ENCODE measurements at places on chromosomes 16 and 17.

- DNase-seq, result no peak
These were observed 37.0 kb upstream of the HAPSTR1 start for GRCh38 chr16:9054460-9054859.

- no peak for DNase-seq
These were observed 58.1 kb upstream of the CBFA2T3 start for GRCh38 chr16:89034971-89035668.

DNA sequence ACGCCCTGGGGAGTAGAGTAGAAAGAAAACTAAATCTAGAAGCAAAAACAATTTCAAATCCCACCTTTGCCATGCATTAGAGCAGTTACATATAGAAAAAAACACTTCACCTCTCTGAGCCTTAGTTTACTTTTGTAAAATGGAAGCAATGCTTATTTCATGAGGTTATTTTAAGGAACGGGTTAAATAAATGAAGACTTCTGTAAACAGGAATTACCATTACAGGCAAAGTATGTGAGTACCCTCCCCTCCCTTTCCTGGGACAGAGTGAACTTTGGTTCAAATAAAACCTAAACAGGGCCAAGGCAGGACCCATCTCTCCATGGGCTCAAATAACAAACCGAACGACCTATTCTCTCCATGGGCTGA is 4.5 kb upstream of the KRT15 start:
- no peak for DNase-seq

- DNase-seq, result no peak
These were observed 44.6 kb downstream of the STX8 start for GRCh38 chr17:9531034-9531433.

DNA sequence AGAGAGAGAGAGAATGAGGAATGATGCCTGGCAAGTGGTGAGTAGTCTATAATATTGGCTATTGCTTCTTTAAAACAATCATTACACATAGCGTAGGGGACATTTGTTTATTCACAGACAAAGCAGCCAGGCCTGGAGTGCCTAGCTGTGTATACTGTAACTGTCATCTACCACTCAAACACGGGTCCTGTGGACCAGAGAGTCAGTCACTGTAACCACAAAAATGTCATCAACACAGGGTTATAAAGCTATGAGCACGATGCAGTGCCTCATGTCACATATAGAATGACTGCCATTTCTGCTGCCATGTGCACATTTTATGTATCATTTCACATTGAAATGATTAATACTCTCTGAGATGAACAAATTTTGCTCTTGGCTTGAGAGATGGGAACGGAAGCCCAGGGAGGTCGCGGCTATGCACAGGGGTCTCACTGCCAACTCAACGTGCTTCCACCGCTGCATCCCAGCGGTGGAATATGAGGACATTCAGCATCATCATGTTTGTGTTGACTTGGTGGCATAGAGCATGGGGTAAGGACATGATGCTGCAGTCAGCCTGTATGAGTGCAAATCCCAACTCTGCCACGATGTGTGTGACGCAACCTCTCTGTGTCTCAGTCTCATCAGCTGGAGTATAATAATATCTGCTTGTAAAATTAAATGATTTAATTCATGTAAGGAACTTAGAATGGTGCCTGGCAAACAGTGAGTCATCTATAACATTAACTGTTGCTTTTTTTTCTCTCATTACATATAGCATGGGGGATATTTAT is 3.3 kb downstream of the MT1H start:
- DNase-seq, result no peak

- DNase-seq, result no peak
These were observed 266.3 kb downstream of the FOXL1 start for GRCh38 chr16:86844695-86845094.

- peak; percentile 44 for DNase-seq
These were observed 20.4 kb upstream of the YPEL2 start for GRCh38 chr17:59311051-59311468.

DNA sequence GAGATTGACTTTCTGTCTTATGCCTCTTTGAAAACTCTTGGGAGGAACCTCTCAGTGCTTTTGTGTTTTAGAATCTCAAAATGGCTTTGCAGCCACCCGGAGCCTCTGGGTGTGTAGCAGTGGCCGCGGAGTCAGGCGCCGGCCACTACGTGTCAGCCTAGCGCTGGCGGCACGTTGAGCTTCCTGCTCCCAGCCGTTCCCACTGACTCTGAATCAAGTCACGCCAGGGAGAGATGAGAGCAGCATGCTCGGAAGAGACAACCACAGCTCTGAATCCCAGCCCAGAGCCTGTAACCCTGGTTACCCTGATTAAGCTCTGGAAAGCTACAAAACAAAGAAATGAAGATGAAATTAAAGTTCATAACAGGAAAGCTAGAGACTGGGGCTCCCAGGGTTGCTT is 97.4 kb upstream of the CACNG5 start:
- no peak for DNase-seq

GRCh38 chr17:19978209-19978802 is 678 bp upstream of the AKAP10 start:
- no peak for DNase-seq

- peak; percentile 35 for DNase-seq
These were observed 31.4 kb upstream of the PMFBP1 start for GRCh38 chr16:72203401-72203800.

DNA sequence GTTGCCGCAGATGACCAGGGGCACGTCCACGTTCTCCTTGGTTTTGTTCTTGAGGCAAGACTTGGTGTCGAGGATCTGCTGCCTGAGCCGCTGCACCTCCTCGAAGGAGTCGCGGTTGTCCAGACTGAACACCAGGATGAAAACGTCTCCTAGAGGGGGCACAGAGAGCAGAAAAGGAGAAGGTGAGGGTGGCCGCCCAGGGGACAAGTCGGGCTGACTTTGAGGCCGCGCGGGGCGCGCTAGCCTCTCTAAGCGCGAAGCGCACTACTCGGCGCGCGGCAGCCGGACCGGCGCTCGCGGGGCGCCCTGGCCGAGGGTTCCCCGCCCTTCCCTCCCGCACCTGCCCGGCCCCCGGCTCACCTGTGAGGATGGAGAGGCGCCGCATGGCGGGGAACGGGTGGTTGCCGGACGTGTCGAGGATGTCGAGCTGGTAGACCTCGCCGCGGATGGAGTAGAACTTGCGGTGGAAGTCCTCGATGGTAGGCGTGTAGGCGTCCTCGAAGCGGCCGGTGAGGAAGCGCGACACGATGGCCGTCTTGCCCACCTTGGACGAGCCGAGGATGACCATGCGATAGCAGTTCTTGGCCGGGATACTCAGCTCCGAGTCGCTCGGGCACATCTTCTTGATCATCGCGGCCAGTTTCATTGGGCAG is 533 bp downstream of the RASD1 start:
- no peak for DNase-seq

GRCh38 chr17:57999496-58000017 is 7.5 kb downstream of the SRSF1 start:
- DNase-seq, result no peak

- no peak for DNase-seq
These were observed 22.4 kb upstream of the SCNN1B start for GRCh38 chr16:23279721-23280153.

GRCh38 chr16:53132406-53132805 is 77.6 kb downstream of the CHD9 start:
- DNase-seq, result no peak

DNA sequence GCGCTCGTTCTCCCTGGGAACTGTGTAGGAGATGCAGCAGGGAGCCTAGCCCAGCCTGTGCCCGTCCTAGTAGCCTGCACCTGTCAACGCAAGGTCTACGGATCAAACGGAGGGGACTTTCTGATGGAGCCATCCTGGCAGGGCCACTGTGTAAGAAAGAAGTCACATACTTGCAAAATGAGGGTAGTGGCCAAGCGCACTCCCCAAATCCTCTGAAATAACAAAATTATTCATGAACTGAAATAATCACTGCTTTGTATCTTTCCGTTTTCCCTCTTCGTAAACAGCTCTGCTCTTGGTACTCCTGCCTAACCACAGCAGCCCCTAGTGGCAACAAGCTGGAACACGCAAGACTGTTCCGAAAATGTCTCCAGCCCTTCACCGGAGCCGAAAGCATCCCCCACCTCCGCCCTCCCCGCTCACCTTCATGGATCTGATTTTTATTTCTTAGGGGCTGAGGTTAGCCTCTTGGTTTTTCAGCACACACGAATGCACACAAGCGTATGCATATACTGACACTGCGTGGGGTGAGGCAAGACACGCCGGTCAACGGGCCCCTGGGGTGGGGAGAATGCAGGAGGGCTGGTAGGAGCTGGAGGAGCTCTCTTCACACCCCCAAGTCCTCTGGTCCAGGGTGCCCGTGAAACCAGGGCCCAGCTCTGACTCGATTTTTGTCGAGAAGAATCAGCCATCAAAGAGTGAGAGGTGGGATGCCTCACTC is 100.8 kb downstream of the ABCC12 start:
- peak; percentile 18 for DNase-seq

Measured in T-helper 2 cell treated with Interferon-gamma antibody and Interleukin-4, amounts not matched to agents 5 μg/mL and 100 μg/mL, for 36 hours (primary cell).